Fibroblast of lung (primary cell): ENCODE measurements at places on chromosomes 4 and X. TPM values are rescaled to one million over a fixed set of nuclear protein-coding genes. Genes with fewer than 3 reads are reported as not detected.

The WDFY3 gene
- polyA plus RNA-seq = 23.1 and 26.8 TPM in 2 replicates

The TRPC5OS gene
- 0.02 TPM in 1 of 2 replicates, not detected in the other for polyA plus RNA-seq

The RLIM gene
- 25.0 and 29.9 TPM in 2 replicates for polyA plus RNA-seq

The SPATA18 gene
- 7.2 and 11.5 TPM in 2 replicates for polyA plus RNA-seq

The GAGE12F gene
- not detected in 2 replicates for polyA plus RNA-seq

The CACNA1F gene
- polyA plus RNA-seq = not detected in 2 replicates

The BRCC3 gene
- 22.0 and 29.8 TPM in 2 replicates for polyA plus RNA-seq

The BEX2 gene
- 0.32 TPM in 2 replicates for polyA plus RNA-seq

The ASB9 gene
- 0.08 TPM in 1 of 2 replicates, not detected in the other for polyA plus RNA-seq

The PRKG2 gene
- polyA plus RNA-seq = 2.8 and 8.6 TPM in 2 replicates

The ABCG2 gene
- polyA plus RNA-seq = 4.5 and 5.5 TPM in 2 replicates

The SPANXN4 gene
- polyA plus RNA-seq = not detected in 2 replicates

The TAPT1 gene
- 9.9 and 18.7 TPM in 2 replicates for polyA plus RNA-seq

The TTC29 gene
- 0.03 TPM in 2 replicates for polyA plus RNA-seq

The HSD17B10 gene
- polyA plus RNA-seq = 62.3 and 103 TPM in 2 replicates

The AIFM1 gene
- polyA plus RNA-seq = 36.1 and 47.1 TPM in 2 replicates

The BCAP31 gene
- polyA plus RNA-seq = 94.0 and 114 TPM in 2 replicates

The SSX3 gene
- polyA plus RNA-seq = not detected in 2 replicates

The PNMA6F gene
- polyA plus RNA-seq = not detected in 2 replicates

The SLC16A2 gene
- polyA plus RNA-seq = 27.2 and 30.5 TPM in 2 replicates

DNA sequence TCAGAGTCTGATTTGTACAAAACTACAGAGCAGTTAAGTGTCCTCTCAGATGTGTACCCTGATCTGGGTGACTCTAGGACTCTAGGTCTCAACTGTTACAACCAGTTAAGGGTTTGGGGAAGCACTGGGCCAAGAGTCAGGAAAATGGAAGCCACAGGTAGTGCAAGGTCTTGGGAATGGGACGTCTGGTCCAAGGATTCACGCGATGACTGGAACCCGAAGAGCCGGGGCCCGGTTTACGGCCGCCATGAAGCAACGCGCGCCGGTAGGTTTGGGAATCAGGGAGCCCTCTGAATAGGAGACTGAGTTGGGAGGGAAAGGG is 321 bp upstream of the HPRT1 start:
- peak; percentile 17 for DNase-seq

- DNase-seq = no peak
Measured at GRCh38 chr4:1414831-1415680, 8.8 kb upstream of the NKX1-1 start.

- no peak for DNase-seq
Measured at GRCh38 chrX:87616371-87616770, 98.8 kb downstream of the KLHL4 start.

DNA sequence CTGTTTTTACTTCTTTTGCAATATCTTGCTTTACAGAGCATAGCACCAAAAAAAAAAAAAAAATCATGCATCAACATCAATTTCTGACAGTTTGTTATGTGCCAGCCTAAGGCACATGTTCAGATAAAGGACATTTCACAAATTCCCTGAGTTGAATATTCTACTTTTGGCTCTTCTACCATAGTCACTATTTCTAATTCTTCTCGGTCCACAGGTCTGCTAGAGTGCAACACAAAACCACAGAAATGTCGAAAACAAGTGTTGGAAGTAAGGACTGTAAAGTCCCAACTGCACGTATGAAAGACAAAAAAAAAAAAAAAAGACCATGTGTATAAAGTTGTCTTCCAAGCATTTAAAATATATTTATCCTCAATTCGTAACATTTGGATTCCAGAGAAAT is 494.2 kb upstream of the INTU start:
- DNase-seq = no peak

GRCh38 chr4:23392860-23393458 is 496.9 kb downstream of the PPARGC1A start:
- no peak for DNase-seq

DNA sequence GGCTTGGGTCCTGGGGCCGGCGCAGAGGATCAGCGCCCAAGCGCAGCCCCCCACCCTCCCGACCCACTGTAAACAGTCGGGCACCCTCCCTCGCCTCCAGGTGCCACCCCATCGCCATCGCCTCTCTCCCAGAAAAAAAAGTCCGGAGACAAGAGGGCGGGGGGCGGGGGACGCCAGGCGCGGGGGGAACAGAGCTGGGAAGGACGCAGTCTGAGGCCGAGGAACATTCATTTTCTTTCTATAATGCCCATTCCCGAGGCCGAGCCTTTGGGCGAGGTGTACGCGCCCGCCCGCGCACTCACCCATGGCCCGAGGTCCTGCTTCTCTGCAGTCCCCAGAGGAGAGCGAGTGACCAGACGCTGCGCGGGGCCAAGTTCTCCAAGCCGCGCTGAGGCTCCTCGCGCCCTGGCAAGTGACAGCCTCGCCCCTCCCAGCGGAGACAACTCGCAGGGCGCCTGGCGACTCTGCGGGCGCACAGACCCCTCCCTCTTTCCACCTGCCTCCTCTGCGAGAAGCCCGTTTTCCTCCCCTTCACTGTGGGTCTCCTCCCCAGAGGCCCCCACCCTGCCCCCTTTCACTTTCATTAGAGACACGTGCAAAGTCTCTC is 63.5 kb upstream of the WDR17 start:
- peak; percentile 7 for DNase-seq

DNA sequence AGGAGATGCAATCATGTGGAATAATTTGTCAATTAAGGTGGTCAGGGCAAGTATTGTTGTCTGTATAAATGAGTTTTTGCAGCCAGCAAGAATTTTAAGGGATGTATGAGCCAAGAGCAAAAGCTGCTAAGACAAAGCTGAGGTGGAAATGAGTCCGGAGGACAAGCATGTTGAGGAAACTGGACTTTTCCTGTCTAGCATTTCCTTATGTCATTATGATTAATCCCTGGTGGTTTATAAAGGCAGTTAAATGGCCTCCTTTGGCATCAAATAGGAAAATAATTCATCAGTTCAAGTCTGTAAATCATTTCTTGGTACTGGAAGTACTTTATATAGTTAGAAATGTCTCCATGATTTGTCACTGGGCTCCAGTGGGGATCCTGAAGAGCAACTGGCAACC is 61.6 kb upstream of the TEX13A start:
- DNase-seq = no peak

DNA sequence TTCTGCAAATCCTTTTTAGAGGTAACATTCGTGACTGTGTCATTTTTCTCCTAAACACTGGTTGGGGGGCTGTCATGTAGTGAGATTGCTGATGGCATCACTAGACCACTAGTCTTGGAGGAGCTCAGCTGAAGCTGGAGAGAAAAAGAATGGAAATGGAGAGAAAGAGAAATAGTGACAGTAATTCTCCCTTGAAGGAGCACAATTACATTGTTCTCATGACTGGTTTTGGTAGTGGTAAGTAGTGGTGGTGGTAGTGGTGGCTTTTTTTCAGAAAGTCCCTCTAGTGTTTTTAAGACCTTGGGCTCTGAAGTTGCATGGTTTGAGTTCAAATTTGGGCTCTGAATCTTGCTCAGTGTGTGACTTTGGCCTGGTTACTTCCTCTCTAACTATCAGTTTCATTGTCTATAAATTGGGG is 99.8 kb downstream of the LARP7 start:
- no peak for DNase-seq

GRCh38 chr4:124104101-124104500 is 608.4 kb downstream of the ANKRD50 start:
- DNase-seq = no peak

GRCh38 chr4:132333724-132334047 is 815.4 kb upstream of the PCDH10 start:
- peak; percentile 70 for DNase-seq

DNA sequence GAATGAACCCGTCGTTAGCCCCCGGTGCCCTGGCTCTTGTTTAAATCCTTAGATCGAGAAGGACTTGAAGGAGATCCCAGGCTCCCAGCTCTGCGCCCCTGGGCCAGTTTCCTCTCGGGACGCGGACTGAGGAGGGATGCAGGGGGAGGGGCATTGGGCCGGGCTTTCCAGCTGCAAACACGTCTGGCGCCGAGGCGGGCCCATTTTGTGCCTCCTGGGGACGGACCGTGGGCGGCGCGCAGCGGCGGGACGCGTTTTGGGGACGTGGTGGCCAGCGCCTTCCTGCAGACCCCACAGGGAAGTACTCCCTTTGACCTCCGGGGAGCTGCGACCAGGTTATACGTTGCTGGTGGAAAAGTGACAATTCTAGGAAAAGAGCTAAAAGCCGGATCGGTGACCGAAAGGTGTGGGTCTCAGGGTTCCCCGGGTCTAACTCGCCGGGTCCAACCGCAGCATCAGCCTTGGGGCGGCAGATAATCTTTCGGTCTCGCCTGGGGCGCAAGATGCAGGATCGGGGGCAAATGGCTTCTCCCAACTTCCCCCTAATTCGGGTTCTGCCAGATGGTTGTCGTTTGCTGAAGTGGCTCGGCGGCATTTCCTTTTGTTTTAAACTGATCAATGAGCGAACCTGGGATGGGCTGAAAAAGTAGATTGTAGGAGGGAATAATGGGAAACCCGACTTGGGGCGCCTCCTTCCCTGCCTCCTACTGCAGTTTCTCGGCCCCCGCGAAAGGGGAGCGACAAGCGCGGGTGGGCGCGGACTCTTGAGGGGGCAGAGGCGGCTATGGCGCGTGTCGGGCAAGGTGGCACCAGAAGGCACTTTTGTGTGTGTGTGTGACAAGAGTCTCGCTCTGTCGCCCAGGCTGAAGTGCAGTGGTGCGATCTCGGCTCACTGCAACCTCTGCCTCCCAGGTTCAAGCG is 2.9 kb downstream of the PDGFRA start:
- peak; percentile 68 for DNase-seq

DNA sequence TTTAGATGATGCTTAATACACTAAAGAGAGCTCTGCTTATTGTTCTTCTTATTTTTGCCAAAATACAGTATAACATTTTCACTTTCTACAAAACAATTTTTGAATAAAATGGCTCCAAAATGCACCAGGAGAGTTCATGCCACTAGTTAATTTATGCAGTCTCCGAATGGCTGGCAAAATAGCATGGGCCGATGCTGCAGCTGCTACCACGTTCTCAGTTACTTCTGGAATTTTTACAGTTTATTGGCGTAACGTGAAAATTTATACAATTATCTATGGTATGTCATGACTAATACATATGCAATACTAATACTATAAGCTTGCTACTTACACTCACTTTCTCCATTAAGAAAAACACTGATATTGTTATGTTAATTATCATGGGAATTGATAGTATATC is 16.5 kb downstream of the KLHL13 start:
- DNase-seq = no peak

GRCh38 chr4:36322921-36323354 is 41.5 kb downstream of the DTHD1 start:
- DNase-seq = no peak

GRCh38 chrX:39984191-39984956 is 113.4 kb downstream of the BCOR start:
- DNase-seq = peak; percentile 60

GRCh38 chr4:3449574-3450534 is 8.1 kb downstream of the HGFAC start:
- no peak for DNase-seq

DNA sequence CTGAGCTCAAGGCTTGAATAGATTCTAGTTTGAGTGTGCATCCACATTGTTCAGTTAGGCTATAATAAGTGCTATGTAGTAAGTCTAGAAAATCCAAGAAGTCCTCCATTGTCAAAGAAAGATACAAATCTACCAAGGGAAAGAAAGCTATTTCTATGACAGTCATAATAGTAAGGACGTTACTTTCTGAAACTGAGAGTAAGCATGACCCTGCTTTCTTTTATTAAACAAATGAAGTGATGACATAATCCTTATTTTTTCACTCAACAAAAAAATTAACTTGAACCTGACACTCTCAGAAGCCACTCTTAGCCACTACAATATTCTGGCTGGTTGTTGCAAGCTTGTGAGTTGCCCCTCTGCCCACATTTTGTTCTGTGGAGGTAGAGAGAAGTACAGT is 33.8 kb upstream of the AMELX start:
- no peak for DNase-seq

DNA sequence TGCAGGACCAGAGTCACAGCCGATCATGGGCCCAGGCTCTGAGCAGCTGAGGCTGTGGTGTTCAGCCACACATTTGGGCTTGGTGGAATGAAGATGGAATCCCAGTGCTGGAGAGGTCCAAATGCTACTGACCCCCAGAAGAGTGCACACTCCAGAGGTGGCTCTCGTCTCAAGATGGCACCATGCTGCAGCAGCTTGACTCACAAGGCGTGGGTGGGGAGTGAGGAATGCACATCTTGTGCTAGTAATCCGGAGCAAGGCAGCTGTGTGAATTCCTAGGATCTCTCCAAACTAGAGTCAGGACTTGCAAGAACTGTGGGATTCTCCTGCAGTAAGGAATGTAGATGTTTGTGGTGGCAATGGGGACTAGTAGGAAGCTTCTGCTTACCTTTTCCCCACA is 28.7 kb downstream of the RAB28 start:
- peak; percentile 83 for DNase-seq

DNA sequence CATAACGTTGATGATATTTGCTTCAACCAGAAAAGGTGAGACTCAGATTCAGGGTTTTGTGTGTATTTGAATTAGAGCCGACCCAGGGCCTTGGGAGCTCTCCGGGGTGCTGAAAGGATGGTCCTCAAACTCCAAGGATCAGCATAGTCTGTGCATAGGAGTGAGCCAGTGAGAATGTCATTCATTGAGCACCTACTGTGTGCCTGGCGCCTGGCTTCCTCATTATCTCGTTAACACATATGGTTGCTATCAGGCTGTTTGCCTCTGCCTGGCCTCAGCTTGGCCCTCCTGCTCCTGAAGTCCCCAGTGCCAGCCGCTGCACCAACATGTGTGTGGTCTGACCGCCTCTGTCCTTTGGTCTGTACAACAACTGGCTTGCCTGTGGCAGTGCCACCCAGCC is 25.1 kb upstream of the JAKMIP1 start:
- peak; percentile 9 for DNase-seq

GRCh38 chrX:118928151-118928550 is 46.3 kb upstream of the LONRF3 start:
- no peak for DNase-seq

- DNase-seq = no peak
Measured at GRCh38 chr4:40130401-40131036, 66.3 kb upstream of the RHOH start.

DNA sequence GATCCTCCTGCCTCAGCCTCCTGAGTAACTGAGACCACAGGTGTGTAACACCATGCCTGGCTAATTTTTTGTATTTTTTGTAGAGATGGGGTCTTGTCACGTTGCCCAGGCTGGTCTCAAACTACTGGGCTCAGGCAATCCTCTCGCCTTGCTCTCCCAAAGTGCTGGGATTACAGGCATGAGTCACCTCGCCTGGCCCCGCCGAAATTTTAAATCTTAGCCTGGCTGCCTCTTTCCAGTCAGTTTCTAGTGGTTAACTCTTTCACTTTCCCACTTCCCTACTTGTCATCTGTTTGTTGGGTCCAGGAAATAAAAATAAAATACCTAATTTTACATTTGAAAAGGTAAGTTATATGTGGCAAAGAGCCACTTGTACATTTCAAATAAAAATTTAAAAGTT is 62.4 kb downstream of the TMEM165 start:
- peak; percentile 48 for DNase-seq
